Hepatocyte (in vitro differentiated cells): ENCODE measurements at places on chromosomes 4 and X. TPM values are rescaled to one million over a fixed set of nuclear protein-coding genes. Genes with fewer than 3 reads are reported as not detected.

- no peaks in the 10 kb centered on the region for H3K27me3 ChIP-seq
- no peak overlapping the region for H3K27ac ChIP-seq
- DNase-seq = no peak
- no peaks in the 10 kb centered on the region for H3K36me3 ChIP-seq
- no peak overlapping the region for H3K4me3 ChIP-seq
Observed at GRCh38 chr4:178081896-178082295, 639.7 kb upstream of the AGA start.

- peak overlapping the region; percentile 0 for H3K27ac ChIP-seq
- no peak overlapping the region for H3K4me3 ChIP-seq
- H3K27me3 ChIP-seq = no peaks in the 10 kb centered on the region
- no peaks in the 10 kb centered on the region for H3K36me3 ChIP-seq
Observed at GRCh38 chrX:42106556-42106955, 183.2 kb upstream of the CASK start.

Gene NLGN3
- 1.6 and 2.7 TPM in 2 replicates for total RNA-seq

Gene FRAS1
- 31.9 and 38.5 TPM in 2 replicates for total RNA-seq

Gene KCNIP4
- total RNA-seq = 0.28 and 1.00 TPM in 2 replicates

DNA sequence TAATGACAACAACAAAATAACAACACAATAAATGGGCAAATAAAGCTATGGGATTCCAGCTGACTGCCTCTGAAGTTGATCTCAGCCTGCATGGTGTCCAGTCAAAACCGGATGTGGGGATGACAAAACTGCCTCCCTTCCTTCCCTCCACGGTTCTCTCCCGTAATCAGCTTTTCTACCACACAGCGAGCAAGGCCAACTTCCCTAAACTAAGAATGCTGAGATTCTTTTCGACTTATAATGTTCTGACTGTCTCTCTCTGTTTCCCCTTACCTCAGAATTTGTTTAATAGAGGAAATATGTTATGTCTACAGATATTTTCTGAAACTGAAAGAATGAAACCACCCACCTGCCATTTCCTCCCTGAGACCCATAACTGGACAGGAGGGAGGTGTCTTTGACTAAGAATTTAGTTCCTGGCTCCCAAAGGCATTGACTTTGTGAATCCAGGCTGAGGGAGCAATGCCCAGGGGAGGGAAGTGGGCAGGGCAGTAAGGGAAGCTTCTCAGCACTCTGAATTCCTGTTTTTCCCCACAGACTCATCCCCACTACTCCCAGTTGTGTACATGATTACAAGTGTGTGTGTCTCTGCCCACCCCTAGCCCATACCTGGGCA is 1.0 kb upstream of the TLR1 start:
- no peak for DNase-seq
- no peak overlapping the region for H3K27ac ChIP-seq
- no peaks in the 10 kb centered on the region for H3K36me3 ChIP-seq
